Thyroid gland (tissue), 4 donors: ENCODE measurements at places on chromosomes 7 and 10. TPM values are rescaled to one million over a fixed set of nuclear protein-coding genes. Genes with fewer than 3 reads are reported as not detected.

Gene PANK1
- 20.6 TPM for total RNA-seq

Gene RGS10
- 34.9 TPM for total RNA-seq

Gene RBP4
- total RNA-seq = 5.3 TPM

Gene HGF
- 31.4 TPM for total RNA-seq

Gene HKDC1
- 14.6 TPM for total RNA-seq

Gene CEP55
- 1.0 TPM for total RNA-seq

Gene SPDYE9
- total RNA-seq = not detected

Gene DGKB
- not detected for total RNA-seq

Gene ZNF239
- 8.3 TPM for total RNA-seq

Gene MEOX2
- total RNA-seq = 7.5 TPM

Gene LCOR
- total RNA-seq = 60.9 TPM

Gene STK17A
- 15.2 TPM for total RNA-seq

Gene FZD8
- 18.6 TPM for total RNA-seq

Gene ANTXRL
- total RNA-seq = not detected

Gene C10orf105
- total RNA-seq = not detected

Gene GPR15LG
- total RNA-seq = not detected

Gene KCND2
- 2.1 TPM for total RNA-seq

Gene LLCFC1
- 0.67 TPM for total RNA-seq

Gene PPA1
- 172 TPM for total RNA-seq
